ENCODE measurements at places on chromosomes 7 and 10.

DNA sequence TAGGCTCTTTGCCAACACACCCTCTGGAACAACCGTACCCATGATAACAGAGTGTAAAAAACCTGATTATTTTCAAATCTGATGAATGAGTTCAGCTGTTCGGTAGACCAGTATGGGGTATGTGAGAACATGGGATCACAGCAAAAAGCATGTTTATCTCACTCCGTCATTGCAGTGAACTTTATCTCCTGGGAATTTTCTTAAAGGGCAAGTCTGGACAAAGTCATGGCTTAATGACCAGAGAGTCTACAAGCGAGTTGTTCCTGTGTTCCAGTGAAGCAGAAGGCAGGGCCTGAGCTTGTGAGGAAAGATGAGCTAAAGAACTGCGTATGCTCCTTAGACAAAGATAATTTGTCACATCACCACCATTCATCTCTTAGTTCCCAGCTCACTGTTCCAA, 219.7 kb downstream of the TRIL start:
- DNase-seq: no peak

- DNase-seq: no peak
These were observed 54.2 kb downstream of the ELFN1 start for GRCh38 chr7:1724118-1724910.

GRCh38 chr7:147081117-147081516, 964.5 kb downstream of the CNTNAP2 start:
- DNase-seq: no peak

DNA sequence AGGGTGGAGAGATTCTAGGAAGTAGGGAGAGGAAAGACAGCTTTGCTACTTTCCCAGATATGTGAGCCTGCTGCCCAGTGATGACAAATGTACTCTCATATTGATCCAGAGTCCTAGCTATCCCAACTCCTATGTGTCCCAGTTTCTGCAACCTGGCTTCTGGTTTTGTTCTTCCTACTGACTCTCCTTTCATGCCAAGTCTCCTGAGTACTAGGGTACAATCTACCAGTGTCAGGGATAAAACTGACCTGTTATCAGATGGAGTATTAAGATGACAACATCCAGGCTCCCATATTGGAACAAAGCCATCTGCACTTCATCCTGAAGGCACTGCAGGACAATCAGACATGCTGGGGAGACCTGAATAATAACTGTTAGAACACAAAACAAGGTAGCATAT, 233.7 kb upstream of the PHYHIPL start:
- no peak for DNase-seq

- DNase-seq: no peak
These were observed 38.4 kb downstream of the ATXN7L1 start for GRCh38 chr7:105837765-105838626.

DNA sequence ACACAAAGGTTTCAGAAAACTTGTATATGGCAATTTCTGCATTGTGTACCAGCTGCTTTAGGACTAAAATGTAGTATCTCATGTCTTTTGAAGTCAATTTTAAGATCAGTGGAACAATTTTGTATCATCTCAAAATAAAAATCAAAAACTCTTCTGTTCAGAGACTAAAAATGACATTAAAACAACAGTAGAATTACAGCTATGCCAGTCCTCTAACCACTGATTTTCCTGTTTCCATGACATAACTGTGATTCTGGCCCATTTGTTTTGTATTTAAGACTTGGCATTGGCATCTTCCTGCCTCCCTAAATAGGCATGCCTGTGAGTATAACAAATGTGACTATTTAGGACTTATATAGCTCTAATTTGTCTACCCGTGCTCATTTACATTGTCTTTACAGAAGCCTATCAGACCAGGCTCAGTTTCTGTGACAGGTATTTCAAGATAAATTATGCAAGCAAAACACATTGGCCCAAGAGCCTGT, 29.1 kb upstream of the VPS41 start:
- DNase-seq: no peak

- DNase-seq: no peak
These were observed 147.7 kb downstream of the SND1 start for GRCh38 chr7:127799535-127800305.

GRCh38 chr7:31263338-31263737, 77.2 kb downstream of the NEUROD6 start:
- no peak for DNase-seq

DNA sequence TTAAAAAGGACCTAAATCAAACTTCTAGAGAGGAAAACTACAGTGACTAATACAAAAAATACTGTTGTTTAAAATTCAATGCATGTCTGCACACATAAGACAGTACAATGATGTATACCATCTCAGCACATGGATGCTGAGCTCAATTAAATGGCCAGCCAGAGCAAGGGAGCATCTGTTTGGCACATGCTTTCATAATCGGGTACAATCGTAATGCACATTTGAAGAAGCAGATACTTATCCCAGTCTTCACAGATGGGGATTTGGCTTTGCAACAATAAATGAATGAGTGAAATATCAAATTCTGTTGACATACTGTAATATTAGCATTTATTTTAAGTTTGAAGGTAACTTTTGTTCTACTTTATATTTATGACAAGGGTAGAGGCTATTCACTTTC, 187.8 kb downstream of the CRPPA start:
- DNase-seq: no peak

DNA sequence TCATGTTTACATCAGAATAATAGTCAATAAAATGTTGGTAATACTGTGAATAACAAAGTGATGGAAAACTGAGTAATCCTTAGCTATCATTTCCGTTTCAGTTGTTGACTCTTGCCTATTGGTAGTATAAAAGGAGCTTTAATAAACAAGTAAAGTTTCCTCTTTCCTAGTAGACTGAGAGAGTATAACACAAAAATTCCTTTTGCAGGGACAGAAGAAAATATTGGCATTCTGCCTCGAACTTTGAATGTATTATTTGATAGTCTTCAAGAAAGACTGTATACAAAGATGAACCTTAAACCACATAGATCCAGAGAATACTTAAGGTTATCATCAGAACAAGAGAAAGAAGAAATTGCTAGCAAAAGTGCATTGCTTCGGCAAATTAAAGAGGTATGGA, 9.4 kb downstream of the KIF20B start:
- DNase-seq: no peak

GRCh38 chr10:132408823-132409666, 12.0 kb downstream of the PWWP2B start:
- DNase-seq: no peak

GRCh38 chr10:132593900-132594876, 56.6 kb downstream of the INPP5A start:
- DNase-seq: no peak

DNA sequence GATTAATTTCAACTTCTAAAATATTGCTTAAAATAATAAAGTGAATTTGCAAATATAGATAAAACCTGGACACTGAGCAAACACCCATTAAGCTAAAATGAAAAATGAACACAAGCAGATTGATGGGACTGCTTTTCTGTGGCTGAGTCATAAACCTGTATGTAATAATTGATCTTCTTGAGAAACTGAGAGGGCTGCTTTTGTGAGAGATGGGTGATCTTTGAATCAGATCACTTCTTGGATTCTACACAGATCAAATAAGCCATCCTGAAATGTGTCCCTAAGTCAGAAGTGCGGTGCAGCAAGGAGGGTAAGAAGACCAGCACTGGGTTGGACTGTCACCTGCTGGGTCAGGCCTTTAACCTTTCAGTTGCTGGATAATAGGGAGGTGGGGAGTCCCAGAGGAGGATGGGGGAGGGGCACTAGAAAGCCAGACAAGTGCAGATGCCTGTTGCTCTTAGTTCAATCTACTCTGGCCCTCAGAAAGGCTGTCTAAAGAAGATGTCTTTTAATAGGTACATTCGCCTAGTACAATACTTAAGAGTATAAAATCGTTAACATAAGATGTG, 178.2 kb upstream of the NAMPT start:
- no peak for DNase-seq

- no peak for DNase-seq
These were observed 196.6 kb upstream of the FRMD4A start for GRCh38 chr10:14527134-14527844.

DNA sequence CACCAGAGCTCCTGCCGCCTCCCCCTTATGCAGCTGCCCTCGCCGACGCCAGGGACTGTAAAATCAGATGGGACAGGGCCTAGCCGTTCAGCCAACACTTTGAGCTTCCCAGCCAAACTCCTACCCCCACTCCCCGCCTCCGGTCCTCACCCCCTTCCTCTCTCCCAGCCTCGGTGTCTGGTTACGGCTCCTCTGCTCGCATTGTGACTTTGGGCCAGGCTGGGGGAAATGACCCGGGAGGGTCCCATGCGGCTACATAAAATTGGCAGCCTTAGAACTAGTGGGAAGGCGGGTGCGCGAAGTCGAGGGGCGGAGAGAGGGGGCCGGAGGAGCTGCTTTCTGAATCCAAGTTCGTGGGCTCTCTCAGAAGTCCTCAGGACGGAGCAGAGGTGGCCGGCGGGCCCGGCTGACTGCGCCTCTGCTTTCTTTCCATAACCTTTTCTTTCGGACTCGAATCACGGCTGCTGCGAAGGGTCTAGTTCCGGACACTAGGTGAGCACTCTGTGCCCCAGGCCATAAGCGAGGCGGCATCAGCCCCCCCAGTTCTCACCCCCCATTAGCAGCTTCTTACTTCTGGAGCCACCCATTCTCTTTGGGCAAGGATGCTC, at the start of gene KAZALD1:
KAZALD1 (plus strand) TSS at position 366 of the 608 bp plus-strand sequence. CDS start 604 bp downstream, outside the sequence.
- DNase-seq: no peak

DNA sequence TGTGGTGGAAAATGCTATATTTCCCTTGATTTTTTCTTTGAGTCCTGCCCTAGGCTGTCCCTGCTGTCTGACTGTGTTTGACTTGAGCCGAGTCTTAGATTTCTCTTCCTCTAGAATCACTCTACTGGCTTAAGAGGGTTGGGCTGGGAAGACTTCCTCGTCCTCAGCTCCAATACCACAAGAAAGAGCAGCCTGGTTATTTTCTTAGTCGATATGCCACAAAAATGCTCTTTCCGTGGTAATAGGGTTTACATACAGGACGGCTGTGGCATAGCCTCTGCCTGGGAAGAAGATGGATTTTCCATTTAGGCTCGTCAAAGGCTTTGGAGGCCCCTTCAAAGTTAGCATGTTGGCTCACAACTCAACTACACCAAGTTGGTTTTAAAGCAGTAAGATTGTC, 212.0 kb upstream of the IGFBP3 start:
- no peak for DNase-seq

DNA sequence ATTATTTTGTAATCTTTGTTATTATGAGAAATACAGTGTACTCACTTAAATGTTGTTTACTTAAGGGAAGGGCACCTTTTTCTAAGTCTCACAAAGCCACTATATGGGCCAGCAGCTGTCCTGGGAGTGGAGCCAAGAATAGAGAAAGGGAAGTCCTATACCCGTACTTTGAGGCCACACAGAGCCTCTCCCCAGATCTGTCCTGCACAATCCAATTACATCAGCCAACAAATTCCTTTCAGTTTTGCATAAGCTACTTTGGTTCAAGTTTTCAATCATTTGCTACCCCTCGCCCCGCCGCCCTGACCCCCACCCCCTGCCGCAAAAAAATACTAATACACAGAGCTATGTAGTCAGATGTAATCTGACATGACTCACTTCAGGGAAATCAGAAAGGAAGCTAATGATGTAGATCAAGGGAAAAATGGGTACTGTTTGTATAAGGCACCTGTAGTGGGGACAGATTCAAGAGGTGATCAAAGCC, 297.4 kb upstream of the NEBL start:
- DNase-seq: no peak

DNA sequence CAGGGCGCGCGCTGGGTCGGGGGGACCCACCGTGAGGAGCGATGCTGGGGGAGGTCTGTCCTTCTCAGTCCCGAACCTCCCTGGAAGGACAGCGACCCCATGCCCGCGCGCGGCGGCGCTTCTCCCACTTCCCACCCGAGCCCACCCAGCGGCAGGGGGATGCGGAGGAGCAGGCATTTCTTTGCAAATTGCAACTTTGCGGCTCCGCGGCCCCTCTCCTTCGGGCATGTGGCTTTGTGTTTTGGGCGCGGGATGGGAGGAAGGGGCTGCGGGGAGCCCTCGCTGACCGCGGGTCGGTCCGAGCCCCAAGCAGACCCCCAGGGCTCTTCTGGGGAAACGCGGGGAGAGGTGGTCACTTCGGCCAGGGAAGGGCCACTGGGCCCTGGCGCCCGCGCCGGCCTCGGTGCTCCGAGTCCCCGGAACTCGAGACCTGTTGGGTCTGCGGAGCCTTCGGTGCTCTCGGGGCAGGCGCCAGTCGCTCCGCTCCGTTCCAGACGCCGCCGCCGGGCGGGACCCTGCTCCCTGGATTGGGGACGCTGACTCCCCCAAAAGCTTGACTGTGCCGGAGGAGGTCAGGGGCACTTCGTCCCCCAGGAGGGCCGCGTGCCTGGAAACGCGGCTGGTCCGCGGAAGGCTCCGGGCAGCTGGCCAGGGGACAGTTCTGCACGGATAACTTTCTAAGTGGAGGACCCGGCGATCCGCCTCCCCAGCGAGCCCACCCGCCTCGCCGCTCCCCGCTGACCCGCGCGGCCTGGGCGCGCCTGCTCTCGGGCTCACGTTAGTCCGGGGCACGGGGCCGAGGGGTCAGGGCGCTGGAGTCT, 164.2 kb upstream of the DPP6 start:
- DNase-seq: no peak

DNA sequence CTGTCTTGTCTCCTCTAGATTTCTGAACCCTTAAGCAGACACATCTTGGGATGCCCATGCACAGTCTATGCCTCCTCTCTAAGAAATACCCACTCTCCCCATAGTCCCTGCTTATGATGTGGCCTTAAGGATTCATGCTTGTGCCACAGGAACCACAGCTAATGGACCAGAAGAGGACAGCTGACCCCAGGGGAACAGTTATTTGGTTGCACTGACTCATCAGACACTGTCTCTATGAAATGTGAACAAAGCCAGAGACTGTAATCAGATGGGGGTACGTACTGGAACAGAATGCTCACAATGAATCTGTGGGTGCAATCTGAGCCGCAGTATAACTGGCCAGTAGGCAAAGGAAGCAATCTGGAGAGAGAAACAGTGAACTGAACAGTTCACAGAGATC, 121.9 kb downstream of the USP6NL start:
- no peak for DNase-seq

- DNase-seq: no peak
These were observed 8.1 kb downstream of the ZNF746 start for GRCh38 chr7:149489391-149490024.

- no peak for DNase-seq
These were observed 1.4 kb downstream of the PARD3 start for GRCh38 chr10:34813626-34814222.

GRCh38 chr10:131609176-131609575, 291.6 kb upstream of the PPP2R2D start:
- DNase-seq: no peak
